ENCODE measurements at places on chromosomes 11 and 22.
A peak's percentile ranks its signal among the peaks of the same experiment; 100 is the strongest.

DNA sequence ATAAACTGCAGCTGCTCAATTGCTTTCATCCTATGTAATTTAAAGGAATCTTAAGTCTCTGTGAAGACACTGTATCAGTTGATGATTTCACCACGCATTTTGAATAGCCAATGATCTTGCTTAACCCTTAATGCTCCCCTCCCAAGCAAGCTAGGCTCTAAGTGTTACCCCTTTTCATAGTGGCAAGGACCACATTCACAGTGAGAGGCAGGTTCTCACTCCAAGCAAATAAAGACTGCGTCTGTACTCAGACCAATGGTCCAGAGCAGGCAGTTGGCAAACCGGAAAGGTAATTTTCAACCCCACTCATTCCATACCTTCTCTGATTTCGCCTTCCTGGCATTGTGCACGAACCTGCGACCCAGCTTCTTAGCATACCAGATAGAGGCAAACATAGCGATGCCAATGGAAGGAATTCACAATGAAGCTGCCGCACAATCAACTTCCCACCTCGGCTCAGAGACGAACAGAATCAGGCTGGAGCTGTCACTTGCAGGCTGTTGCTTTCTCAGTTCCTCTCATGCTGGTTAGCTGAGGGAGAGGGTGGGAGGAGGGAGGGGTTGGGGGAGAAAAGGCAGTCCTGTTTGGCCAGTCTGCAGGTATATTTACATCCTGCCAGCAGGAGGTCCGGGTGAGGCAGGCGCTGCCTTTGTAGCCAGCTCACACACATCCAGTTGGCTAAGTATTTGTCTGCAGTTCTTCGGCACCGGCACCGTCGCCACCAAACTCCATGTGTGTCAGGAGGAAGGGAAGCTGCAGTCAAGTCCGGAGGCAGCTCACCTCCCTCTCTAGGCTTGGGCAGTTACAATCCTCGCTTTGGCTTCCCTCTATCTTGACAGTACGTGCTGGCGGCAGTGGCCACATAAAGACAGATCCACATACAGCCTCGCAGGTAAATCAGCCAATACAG, 1151.2 kb upstream of the CCDC90B start:
- H3K4me1 ChIP-seq = no peaks in the 10 kb centered on the region
- H3K36me3 ChIP-seq = no peaks in the 10 kb centered on the region
- H3K4me3 ChIP-seq = peak overlapping the region; percentile 41
- peaks cover 5% of the 10 kb centered on the region for H3K27me3 ChIP-seq
- no peak overlapping the region for H3K27ac ChIP-seq
- DNase-seq = no peak

GRCh38 chr11:83720675-83721074, 434.5 kb upstream of the CCDC90B start:
- no peak overlapping the region for H3K4me3 ChIP-seq
- no peaks in the 10 kb centered on the region for H3K36me3 ChIP-seq
- H3K27ac ChIP-seq = no peak overlapping the region
- H3K4me1 ChIP-seq = no peaks in the 10 kb centered on the region
- peaks cover 7% of the 10 kb centered on the region for H3K27me3 ChIP-seq
- no peak for DNase-seq

GRCh38 chr11:27280140-27280539, 82.9 kb downstream of the CCDC34 start:
- no peak overlapping the region for H3K4me3 ChIP-seq
- DNase-seq = no peak
- no peaks in the 10 kb centered on the region for H3K36me3 ChIP-seq
- H3K27me3 ChIP-seq = no peaks in the 10 kb centered on the region

- H3K27me3 ChIP-seq = no peaks in the 10 kb centered on the region
- no peak overlapping the region for H3K4me3 ChIP-seq
- DNase-seq = peak; percentile 6
- no peak overlapping the region for H3K27ac ChIP-seq
Measured at GRCh38 chr11:124329787-124330478, 9.9 kb upstream of the OR8D2 start.

DNA sequence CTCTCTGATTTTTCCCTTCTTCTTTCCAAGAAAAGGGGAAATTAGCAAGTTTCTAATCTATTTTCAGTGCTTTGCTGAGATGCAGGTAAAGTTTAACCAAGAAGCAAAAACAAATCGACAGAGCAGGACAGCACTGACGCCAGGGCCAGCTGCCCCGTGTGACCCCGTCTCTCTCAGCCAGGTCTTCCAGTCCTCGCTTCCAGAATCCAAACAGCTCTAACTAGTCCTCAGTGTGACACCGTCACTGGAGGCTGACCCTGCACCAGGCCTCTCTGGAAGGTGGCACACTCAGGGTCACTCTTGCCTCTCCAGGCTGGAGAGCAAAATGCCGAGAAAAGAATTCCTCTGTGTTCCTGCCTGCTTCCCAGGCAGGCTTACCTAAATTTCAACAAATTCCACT, 44.8 kb downstream of the SHANK2 start:
- no peak overlapping the region for H3K4me3 ChIP-seq
- no peaks in the 10 kb centered on the region for H3K36me3 ChIP-seq
- no peaks in the 10 kb centered on the region for H3K27me3 ChIP-seq
- no peak overlapping the region for H3K27ac ChIP-seq

GRCh38 chr11:73288192-73288872, 16.2 kb downstream of the P2RY6 start:
- peak overlapping the region; percentile 67 for H3K27ac ChIP-seq
- no peak for DNase-seq
- peaks cover 17% of the 10 kb centered on the region for H3K4me1 ChIP-seq
- no peaks in the 10 kb centered on the region for H3K36me3 ChIP-seq
- H3K4me3 ChIP-seq = no peak overlapping the region

- H3K27ac ChIP-seq = no peak within 1 kb of the TSS
- DNase-seq = peak; percentile 31
- peaks cover 16% of the 10 kb centered on the region for H3K4me1 ChIP-seq
- peaks cover 3% of the 10 kb centered on the region for H3K27me3 ChIP-seq
- peaks cover 5% of the 10 kb centered on the region for H3K36me3 ChIP-seq
- H3K4me3 ChIP-seq = no peak within 1 kb of the TSS
Measured at GRCh38 chr22:19723232-19723982, at the start of gene GP1BB. Gene GP1BB (plus strand): TSS chr22:19723539. CDS start chr22:19723570, 31 bp downstream.

Data from astrocyte (in vitro differentiated cells and primary cell).